ENCODE measurements at places on chromosomes 16 and 17. TPM values are rescaled to one million over a fixed set of nuclear protein-coding genes. Genes with fewer than 3 reads are reported as not detected.
A peak's percentile ranks its signal among the peaks of the same experiment; 100 is the strongest.

GRCh38 chr16:70696952-70697593 is 11.2 kb upstream of the MTSS2 start:
- H3K36me3 ChIP-seq = no peaks in the 10 kb centered on the region
- peaks cover 22% of the 10 kb centered on the region for H3K4me1 ChIP-seq
- H3K4me3 ChIP-seq = peak overlapping the region; percentile 47
- H3K27ac ChIP-seq = peak overlapping the region; percentile 75
- DNase-seq = peak; percentile 35

DNA sequence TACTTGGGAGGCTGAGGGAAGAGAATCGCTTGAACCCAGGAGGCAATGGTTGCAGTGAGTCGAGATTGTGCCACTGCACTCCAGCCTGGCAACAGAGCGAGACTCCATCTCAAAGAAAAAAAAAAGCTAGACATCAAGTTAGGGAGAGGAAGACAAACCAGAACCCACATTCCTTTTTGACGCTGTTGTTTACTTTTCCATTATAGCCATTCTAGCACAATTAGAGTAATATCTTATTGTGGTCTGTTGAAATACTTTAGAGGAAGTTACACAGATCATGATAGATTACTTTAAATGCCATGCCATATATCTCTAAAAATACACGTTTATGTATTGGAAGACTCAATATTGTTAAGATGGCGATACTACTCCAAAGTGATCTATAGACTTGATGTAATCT is 16.5 kb upstream of the ABCC1 start:
- H3K4me3 ChIP-seq = no peak overlapping the region
- no peaks in the 10 kb centered on the region for H3K27me3 ChIP-seq
- H3K36me3 ChIP-seq = peaks cover 3% of the 10 kb centered on the region
- H3K4me1 ChIP-seq = no peaks in the 10 kb centered on the region
- no peak overlapping the region for H3K27ac ChIP-seq

DNA sequence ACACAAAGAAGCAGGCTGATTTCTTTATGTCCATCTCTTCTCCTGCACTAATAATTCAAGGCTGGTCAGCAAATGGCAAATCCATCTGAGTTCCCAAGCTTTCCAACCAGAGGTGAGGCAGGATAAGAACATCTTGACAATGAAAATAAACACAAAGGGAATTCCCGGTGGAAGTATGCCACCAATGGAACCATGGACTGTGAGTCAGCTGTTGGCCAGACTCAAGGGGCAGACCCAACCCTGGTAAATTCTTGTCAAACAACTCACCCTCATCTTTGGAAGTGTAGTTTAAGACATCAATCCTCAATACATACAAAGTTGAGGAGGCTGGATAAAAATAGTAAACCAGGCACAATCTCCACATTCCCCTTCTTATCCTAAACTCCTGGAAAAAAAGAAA is 74.3 kb upstream of the CES5A start:
- no peak overlapping the region for H3K27ac ChIP-seq
- H3K27me3 ChIP-seq = peaks cover 42% of the 10 kb centered on the region
- no peaks in the 10 kb centered on the region for H3K4me1 ChIP-seq
- no peak overlapping the region for H3K4me3 ChIP-seq
- no peak for DNase-seq
- H3K36me3 ChIP-seq = no peaks in the 10 kb centered on the region

DNA sequence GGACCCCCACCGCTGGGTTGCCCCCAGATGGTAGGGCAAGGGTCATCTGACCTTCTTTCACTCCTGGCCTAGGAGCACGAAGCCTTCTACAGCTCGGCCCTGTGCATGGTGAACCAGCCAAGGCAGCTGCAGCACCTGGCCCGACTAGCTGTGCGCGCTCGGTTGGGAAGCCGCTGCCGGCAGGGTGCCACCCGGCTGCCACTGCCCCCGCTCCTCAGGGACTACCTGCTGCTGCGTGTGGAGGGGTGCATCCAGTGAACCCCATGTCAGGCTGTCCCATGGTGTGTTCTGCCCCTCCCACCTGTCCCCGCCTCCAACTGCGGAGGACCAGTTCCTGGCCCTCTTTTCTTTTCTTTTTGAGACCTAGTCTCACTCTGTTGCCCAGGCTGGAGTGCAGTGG is 7.6 kb downstream of the ASB16 start:
- H3K36me3 ChIP-seq = peaks cover 4% of the 10 kb centered on the region
- no peak overlapping the region for H3K4me3 ChIP-seq
- no peak for DNase-seq
- H3K27me3 ChIP-seq = no peaks in the 10 kb centered on the region
- peaks cover 5% of the 10 kb centered on the region for H3K4me1 ChIP-seq
- H3K27ac ChIP-seq = no peak overlapping the region

GRCh38 chr17:42456223-42457106 is 2.2 kb upstream of the ATP6V0A1 start:
- peaks cover 5% of the 10 kb centered on the region for H3K27me3 ChIP-seq
- H3K4me1 ChIP-seq = peaks cover 40% of the 10 kb centered on the region
- no peak overlapping the region for H3K27ac ChIP-seq
- DNase-seq = no peak

DNA sequence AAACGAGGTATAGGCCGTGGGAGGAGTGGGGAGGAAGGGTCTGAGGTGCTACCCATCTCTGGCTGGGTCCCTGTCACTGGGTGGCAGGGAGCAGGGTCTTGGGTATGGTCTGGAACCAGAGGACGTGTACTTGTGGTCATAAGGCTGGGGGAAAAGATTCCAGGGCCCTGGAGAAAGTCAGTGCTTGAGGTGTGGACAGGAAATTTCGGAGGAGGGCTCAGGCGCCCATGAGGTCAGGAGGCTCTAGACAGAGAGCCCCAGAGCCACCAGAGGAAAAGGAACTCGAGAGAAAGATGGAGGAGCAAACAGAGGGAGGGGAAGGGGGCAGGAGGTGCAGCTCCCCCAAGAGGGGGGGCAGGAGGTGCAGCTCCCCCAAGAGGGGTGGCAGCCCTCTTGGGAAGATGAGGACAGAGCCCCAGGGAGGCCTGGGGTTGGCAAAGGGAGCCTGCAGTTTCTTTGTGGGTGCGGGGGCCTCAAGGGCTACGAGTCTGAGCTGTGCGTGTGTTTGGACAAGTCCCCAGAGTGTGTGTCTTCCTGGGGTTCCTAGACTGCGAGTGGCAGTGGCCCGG is 683 bp upstream of the SLC7A6 start:
- H3K4me3 ChIP-seq = peak overlapping the region; percentile 90
- peaks cover 56% of the 10 kb centered on the region for H3K4me1 ChIP-seq
- peaks cover 8% of the 10 kb centered on the region for H3K36me3 ChIP-seq
- H3K27ac ChIP-seq = peak overlapping the region; percentile 97
- no peaks in the 10 kb centered on the region for H3K27me3 ChIP-seq

DNA sequence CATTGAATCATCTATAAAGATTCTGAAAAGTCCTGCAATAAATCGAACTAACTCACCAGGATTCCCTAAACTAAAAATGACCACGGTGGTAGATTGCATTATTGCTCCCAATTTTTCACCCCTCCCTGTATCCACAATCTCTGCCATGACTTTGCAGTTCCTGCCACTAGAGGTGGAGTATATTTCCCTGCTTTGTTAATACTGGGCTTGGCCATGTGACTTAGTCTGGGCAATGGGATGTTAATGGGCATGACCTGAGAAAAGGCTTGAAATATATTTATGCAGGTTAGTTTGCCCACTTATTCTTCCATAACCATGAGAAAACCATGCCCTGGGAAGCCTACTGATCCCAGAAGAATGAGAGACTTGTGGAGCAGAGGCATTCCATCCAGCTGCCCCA is 59.1 kb downstream of the NOG start:
- no peaks in the 10 kb centered on the region for H3K27me3 ChIP-seq
- no peaks in the 10 kb centered on the region for H3K36me3 ChIP-seq
- H3K4me3 ChIP-seq = no peak overlapping the region

DNA sequence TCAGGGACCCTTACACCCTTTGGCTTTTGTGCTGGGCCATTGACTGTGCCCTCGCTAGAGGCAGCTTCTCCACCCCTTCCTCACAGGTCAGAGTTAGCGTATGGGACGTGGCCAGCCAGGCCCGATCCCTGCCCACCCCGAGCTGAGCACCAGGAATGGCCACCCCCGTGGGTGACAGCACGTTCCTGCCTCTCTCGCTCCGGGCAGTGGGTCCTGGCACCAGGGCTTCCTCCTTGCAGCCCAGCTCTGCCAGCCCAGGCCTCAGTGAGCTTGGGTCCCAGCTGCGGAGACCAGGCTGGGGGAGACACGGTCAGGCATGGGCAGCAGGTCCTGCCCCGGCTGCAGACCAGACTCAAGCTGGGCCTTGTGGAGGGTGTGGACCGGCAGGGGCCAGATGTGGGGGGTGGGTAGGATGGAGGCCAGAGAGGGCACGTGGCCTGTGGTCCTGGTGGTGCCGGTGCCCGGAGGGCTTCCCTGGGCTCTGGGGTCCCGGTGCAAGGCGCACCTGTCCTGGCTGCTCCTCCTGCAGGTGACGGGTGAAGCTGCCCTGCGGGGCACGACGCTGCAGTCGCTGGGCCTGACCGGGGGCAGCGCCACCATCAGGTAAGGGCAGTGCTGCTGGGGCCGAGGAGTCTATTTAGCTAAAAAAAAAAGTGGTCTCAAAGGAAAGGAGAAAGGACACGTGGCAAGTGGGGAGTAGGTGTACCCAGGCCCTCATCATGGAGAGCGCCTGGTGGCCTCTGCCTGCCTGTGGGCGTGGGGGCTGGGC is 18.2 kb downstream of the ASPSCR1 start:
- H3K4me3 ChIP-seq = no peak overlapping the region
- DNase-seq = no peak
- no peaks in the 10 kb centered on the region for H3K4me1 ChIP-seq
- no peaks in the 10 kb centered on the region for H3K36me3 ChIP-seq
- no peak overlapping the region for H3K27ac ChIP-seq

GRCh38 chr16:19840524-19841110 is 44.0 kb downstream of the GPRC5B start:
- no peak overlapping the region for H3K27ac ChIP-seq
- no peak overlapping the region for H3K4me3 ChIP-seq
- H3K4me1 ChIP-seq = no peaks in the 10 kb centered on the region
- no peak for DNase-seq
- H3K27me3 ChIP-seq = no peaks in the 10 kb centered on the region

GRCh38 chr17:27155866-27156265 is 138.0 kb upstream of the WSB1 start:
- DNase-seq = no peak
- H3K4me1 ChIP-seq = no peaks in the 10 kb centered on the region
- H3K27me3 ChIP-seq = no peaks in the 10 kb centered on the region
- H3K4me3 ChIP-seq = no peak overlapping the region

- peaks cover 28% of the 10 kb centered on the region for H3K36me3 ChIP-seq
- no peak for DNase-seq
- H3K27ac ChIP-seq = peak overlapping the region; percentile 89
- H3K27me3 ChIP-seq = no peaks in the 10 kb centered on the region
Measured at GRCh38 chr17:40290629-40291280, 3.1 kb downstream of the CDC6 start.

DNA sequence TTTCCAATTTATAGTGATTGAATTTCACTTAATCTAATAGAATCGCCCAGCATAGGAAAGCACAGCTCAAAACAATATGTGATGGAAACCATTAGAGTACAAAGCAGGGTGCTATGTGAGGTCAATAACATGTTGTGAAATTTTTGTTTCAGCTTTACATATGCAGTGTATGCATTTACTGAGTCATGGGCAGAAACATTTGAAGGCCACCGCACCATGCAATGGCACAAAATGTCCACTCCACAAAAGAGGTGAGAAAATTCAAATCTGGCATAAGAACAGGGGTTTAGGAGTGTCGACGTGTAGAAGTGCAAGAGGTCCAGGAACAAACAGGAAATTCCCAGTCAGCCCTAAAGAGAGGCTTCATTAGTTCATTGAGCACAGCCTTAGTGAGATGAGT is 131.2 kb downstream of the ANKFN1 start:
- no peaks in the 10 kb centered on the region for H3K27me3 ChIP-seq
- no peaks in the 10 kb centered on the region for H3K36me3 ChIP-seq
- DNase-seq = no peak
- H3K27ac ChIP-seq = no peak overlapping the region
- no peak overlapping the region for H3K4me3 ChIP-seq

GRCh38 chr16:23423496-23424049 is 29.4 kb downstream of the COG7 start:
- no peak overlapping the region for H3K4me3 ChIP-seq
- H3K27ac ChIP-seq = no peak overlapping the region
- no peaks in the 10 kb centered on the region for H3K27me3 ChIP-seq
- no peaks in the 10 kb centered on the region for H3K4me1 ChIP-seq

DNA sequence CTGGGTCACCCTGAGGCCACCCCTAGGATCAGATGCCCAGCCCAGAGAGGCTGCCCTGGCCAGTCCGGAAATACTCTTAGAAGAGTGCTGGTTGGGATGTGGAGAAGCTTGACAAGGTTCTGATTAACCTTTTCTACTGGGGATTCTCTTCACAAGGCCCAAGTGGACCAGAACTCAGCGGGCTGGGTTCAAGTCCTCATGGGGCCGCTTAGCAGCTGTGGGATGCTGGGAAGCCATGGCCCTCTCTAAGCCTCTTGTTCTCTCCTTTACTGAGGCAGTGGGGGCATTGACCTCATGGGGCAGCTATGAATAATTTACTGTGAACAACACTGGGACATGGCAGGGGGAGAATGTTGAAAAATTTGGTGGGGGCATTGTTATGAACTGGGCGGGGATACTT is 92.8 kb downstream of the CYLD start:
- no peak overlapping the region for H3K27ac ChIP-seq
- DNase-seq = no peak
- peaks cover 8% of the 10 kb centered on the region for H3K4me1 ChIP-seq
- H3K36me3 ChIP-seq = no peaks in the 10 kb centered on the region
- peaks cover 11% of the 10 kb centered on the region for H3K27me3 ChIP-seq

DNA sequence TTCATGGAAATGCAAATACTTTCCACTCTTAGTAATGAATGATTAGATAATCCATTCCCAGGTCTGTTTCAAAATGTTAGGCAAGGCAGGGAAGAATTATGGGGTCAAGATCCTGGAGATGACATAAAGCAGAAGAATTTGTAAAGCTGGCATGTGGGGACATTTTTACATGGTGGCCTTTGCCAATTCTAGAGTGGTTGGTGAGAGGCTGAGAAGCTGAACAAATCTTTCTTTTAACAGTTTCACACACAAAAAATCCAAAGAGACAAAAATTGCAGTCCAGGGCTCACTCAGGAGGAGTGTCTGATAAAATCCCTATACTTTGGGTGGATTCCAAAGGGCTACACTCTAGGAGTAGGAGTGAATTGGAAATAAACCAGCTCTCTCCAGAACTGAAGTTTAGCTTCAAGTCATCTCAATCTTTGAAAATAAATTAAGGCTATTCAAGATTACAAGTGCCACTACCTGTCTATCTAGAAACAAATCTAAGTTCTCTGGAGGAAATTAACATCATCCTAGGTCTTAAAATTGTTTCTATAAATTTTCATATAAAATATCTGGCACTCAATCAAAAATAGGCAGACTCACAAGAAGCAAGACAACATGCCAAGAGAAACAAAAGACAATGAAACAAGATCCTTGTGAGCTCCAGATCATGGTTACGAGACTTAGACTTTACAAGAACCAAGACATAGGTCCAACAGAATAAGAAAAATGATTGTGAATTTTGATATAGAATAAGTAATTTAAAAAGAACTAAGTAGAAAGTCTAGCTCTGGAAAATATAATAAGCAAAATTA is 113.0 kb upstream of the AXIN2 start:
- H3K4me1 ChIP-seq = peaks cover 11% of the 10 kb centered on the region
- H3K4me3 ChIP-seq = no peak overlapping the region
- DNase-seq = no peak
- no peaks in the 10 kb centered on the region for H3K36me3 ChIP-seq
- no peak overlapping the region for H3K27ac ChIP-seq
- no peaks in the 10 kb centered on the region for H3K27me3 ChIP-seq

Gene LDHD
- total RNA-seq = 0.35 TPM

Gene SLC13A2
- total RNA-seq = not detected

Gene PPY
- not detected for total RNA-seq

Gene MT1M
- total RNA-seq = not detected

Gene NPIPA3
- 3.1 TPM for total RNA-seq

Gene SEZ6L2
- 0.44 TPM for total RNA-seq

Gene TEKT5
- total RNA-seq = not detected

Gene ACSM3
- total RNA-seq = 26.7 TPM

Gene SLX1B
- total RNA-seq = 78.6 TPM

Gene DNASE1L2
- total RNA-seq = 1.1 TPM

Gene PIGL
- total RNA-seq = 51.9 TPM

Gene NQO1
- 12.8 TPM for total RNA-seq

Gene GLP2R
- total RNA-seq = not detected

Data from activated T-cell treated with anti-CD3 and anti-CD28 coated beads, Interleukin-2, amount 50 U/mL, for 72 hours (primary cell).